ENCODE measurements at places on chromosomes 5 and 9.
A peak's percentile ranks its signal among the peaks of the same experiment; 100 is the strongest.

DNA sequence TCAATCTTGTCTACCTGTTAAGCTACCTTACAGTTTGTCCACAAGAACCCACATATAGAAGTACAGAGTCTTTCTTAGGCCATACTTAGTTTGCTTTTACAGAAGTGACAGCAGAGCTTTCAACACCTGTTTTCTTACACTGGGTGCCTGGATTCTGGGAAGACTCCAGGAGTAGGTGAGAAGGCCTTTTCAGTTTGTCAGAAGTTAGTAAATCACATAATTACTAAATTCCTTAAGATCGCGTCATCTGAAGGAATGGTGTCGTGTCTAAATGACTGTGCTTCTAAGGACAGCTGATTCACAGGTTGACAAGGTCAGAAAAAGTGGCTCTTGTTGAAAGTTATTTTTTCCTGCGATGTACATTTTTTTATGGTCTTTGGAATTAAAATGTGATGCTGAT is 97.0 kb upstream of the FAM120A start:
- DNase-seq = no peak

DNA sequence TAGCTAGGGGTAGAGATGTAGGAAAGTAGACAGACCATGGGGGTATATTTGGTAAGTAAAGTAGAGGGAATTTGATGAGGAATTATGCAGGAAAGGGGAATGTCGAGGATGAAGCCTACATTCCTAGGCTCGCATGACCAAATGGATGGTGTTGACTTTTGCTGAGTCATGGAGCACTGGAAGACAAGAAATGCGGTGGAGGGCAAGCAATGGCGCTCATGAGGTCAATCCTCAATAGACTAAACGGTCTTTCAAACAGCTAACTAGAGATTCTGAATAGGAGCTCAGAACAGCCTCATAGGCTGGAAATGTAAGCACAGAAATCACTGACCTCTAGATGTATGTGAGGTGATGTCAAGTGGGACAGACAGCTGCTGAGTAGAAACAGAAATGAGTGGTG is 50.7 kb upstream of the FST start:
- DNase-seq = no peak

- no peak for DNase-seq
Measured at GRCh38 chr9:114824110-114824509, 18.3 kb upstream of the TNFSF15 start.

DNA sequence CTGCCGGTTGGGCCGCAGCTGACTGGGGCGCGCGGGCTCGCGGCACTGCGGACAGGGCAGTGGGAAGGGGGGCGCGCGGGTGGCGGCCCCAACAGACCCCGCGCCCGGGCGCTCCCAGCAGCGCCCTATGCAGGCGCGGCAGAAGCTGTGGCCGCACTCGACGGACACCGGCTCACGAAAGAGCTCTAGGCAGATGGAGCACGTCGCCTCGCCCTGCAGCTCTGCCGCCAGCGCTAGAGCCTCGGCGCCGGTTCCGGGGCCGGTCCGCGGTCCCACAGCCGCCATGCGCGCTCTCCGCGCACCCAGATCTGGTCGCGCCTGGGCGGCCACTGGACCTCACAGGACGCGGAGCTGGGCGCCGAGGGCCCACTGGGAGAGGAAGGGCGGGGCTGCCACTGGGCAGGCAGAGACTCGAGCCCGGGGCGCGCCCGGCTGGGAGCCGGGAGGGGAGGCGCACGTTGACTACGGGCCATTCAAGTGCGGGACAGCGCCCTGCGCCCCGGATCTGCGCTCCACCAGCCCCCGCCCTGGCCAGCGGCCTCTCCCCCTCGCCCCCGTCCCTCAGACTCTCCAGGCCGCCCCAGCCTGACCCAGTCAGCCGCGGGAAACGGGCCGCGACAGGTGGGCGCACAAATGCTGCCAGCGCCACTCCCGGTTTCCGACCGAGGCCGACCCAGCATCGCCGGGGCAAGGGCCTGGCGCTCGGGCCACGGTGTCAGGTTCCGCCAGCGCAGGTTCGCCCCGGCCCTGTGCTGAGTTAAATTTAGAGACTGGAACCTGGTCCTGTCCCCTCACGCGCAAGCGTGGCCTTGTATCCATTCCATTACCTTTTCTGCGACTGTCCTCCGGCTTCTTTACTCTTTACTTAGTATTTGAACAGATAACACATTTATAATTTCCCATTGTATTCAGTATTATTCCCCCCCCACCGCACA is at the start of gene TRIM7:
Gene TRIM7, minus strand, starts transcription at position 371 of the 935 bp plus-strand sequence. Its CDS starts 86 bp downstream, at position 285.
- no peak for DNase-seq

DNA sequence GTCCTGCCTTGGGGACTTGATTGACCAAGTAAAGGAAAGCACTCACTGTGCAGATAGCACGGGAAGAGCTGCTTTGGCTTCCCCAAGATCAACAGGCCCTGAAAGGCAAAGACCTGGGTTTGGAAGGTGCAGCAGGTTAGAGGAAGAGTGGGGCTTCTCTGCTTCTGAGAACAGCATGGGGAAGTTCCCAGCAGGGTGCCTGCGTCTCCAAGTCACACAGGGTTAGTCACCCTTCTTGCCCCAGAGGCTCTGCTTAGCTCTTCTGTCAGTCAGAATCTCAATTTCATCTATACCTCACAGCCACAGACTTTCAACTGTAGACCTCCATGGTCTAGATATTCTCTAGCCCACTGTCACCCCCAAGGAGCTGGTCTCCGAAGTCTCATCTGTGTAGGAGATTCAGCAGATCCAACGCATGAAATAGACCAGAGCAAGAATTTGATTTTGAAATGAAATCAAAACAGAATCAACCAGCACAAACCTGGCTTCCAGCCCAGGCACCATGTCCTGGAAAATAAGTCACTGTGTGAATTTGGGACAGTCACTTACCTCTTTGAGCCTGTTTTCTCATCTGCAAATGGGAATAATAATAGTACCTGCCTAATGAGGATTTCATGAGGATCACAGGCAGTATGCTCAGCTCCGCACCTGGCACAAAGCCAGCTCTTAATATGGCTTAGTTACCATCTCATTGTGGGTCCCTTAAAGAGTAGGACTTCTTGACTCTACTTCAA is 64.0 kb downstream of the SFXN1 start:
- DNase-seq = no peak

GRCh38 chr5:142644127-142644526 is 41.8 kb downstream of the FGF1 start:
- no peak for DNase-seq

DNA sequence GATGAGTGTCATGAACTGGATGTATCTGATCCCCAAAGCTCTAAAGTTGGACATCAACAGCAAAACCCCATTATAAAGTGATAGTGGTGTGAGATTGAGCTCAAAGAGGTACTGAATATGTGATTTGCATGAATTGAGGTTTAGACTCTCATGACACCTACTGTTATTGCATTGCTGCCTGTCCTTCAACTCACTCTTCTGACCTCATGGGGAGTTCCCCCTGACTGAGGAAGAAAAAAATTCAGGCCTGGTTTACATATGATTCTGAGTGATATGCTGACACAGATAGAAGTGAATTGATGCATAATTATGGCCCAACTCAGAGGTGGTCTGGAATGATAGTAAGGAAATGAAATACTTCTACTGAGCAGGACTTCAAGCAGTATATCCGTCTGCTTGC is 76.2 kb upstream of the CHD1 start:
- no peak for DNase-seq

DNA sequence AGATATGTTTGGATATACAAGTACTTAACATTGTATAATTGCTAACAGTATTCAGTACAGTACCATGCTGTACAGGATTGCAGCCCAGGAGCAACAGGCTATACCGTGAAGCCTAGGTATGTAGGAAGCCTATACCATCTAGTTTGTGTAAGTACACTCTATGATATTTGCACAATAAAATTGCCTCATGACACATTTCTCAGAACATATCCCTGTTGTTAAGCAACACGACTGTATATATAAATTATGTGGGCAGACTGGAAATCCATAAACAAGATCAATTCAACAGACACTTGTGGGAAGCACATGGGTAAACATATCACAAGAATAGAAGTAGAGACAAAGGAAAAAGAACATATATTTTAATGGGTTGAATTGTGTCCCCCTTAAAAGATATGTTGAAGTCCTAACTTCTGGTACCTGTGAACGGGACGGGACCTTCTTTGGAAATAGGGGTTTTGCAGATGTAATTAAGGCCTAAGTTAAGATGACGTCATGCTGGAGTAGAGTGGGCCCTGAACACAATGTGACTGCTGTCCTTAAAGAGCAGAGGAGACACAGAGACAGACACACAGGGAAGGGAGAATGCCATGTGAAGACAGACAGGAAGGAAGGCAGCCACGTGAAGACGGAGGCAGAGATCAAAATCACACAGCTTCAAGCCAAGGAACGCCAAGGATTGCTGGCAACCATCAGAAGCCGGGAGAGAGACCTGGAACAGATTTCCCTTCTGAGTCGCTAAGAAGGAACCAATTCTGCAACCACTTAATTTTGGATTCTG is 76.3 kb downstream of the SCAI start:
- DNase-seq = no peak

GRCh38 chr9:15831384-15831783 is 278.5 kb downstream of the CCDC171 start:
- DNase-seq = no peak

- DNase-seq = no peak
Measured at GRCh38 chr9:124040186-124040931, 28.8 kb downstream of the LHX2 start.

GRCh38 chr5:54309276-54309675 is 1.1 kb downstream of the ARL15 start:
- no peak for DNase-seq

DNA sequence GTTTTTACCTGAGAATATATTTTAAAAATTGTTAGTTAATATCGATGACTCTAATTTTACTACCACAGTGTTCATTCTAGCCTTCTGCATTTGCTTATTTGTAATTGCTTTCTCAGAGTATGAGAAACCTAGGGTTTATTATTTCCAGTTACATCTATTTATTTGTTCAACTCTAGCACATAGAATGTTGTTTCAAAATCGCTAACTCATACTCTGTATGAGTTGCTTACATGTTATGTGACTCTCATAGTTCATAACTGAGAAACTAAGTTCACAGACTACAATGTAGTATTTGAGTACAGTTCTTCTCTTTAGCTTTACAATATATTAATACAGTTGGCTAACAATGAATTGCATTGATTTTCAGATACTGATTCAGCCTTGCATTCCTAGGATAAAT is 103.2 kb downstream of the MACROH2A1 start:
- DNase-seq = no peak

GRCh38 chr9:91424403-91425176 is 958 bp upstream of the NFIL3 start:
- peak; percentile 59 for DNase-seq

GRCh38 chr9:136695955-136696354 is 8.7 kb upstream of the AGPAT2 start:
- DNase-seq = no peak

DNA sequence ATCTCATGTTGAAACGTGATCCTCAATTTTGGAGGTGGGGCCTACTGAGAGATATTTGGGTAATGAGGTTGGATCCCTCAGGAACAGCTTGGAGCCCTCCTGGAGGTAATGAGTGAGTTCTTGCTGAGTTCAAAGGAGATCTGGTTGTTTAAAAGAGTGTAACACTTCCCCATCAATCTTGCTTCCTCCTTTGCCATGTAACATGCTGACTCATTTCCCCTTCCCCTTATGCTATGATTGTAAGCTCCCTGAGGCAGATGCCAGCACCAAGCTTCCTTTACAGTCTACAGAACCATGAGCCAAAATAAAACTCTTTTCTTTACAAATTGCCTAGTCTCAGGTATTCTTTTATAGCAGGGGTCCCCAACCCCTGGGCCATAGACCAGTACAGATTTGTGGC is 352.3 kb downstream of the SLCO4C1 start:
- DNase-seq = no peak

GRCh38 chr5:68122439-68123328 is 92.9 kb upstream of the PIK3R1 start:
- no peak for DNase-seq

DNA sequence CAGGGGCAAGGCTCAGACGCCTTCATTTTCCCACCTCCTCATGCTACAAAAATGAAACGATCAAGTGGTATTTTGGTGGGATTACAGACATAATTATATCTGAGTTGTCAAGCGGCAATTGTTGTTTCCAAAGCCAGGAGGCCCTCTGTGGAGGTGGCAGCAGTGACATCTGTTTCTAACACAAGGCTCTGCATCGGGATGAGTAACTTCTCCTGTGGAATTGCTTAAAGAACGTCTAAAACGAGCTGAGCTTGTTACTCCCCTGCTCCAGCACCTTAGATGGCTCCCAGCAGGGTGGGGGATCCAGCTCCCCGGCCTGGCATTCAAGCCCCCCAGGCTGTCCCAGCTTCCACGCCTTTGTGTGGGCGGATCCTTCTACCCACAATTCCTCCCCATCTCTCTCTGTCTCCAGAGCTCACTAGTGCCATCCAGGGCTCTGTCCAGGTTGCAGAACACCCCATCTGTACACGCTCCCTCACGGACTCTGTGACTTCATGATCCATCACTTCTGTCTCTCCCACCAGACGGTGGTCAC is 36.8 kb downstream of the DAB2IP start:
- no peak for DNase-seq

DNA sequence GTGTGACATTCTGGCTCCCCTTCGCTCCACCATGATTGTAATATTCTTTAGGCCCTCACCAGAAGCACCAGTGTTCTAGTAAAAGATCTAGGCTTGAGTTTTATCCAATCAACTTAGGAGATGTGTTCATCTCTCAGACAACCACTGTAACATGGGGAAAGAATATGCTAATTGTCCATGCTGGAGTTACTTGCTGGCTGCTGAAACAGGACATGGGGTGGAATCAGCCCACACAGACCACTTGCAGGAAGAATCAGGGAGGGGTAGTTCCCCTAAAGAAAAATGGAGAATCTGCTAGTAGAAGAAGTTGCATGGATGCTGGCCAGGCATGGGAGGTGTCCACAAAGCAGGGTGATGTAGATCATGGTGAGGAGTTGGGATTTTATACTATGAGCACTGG is 86.2 kb downstream of the FEM1C start:
- no peak for DNase-seq

Data from NCI-H1105 (cell line).